ENCODE measurements at places on chromosomes 12 and 14.

- no peak for ATAC-seq
Measured at GRCh38 chr12:125683748-125684381, 618.6 kb downstream of the AACS start.

DNA sequence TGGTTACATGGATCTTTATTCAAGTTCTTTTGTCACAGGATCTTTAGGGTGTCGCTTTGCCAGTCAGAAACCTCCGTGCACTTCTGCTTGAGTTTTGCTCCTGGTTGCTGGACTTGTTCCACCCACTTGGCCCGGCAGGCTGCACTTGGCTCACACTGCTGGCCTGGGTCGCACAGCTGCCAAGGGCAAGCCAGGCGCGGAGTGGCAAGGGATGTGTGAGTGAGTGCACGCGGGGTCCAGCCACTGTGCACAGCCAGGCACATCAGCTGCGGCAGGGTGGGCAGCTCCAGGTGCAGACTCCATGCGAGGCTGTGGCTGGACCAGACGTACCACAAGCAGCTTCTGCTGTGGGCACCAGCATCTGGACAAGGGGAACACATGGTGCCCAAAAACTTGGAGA is 76.6 kb downstream of the DERA start:
- no peak for ATAC-seq

- ATAC-seq: no peak
Measured at GRCh38 chr14:101461891-101462290, 99.4 kb upstream of the DIO3 start.

GRCh38 chr14:104654119-104654518 is 35.3 kb upstream of the INF2 start:
- ATAC-seq: no peak

All from gastroesophageal sphincter (tissue), 4 donors.